ENCODE measurements at places on chromosomes 3 and 15.

- no peak for DNase-seq
Measured at GRCh38 chr3:50635066-50635465, 18.1 kb downstream of the MAPKAPK3 start.

DNA sequence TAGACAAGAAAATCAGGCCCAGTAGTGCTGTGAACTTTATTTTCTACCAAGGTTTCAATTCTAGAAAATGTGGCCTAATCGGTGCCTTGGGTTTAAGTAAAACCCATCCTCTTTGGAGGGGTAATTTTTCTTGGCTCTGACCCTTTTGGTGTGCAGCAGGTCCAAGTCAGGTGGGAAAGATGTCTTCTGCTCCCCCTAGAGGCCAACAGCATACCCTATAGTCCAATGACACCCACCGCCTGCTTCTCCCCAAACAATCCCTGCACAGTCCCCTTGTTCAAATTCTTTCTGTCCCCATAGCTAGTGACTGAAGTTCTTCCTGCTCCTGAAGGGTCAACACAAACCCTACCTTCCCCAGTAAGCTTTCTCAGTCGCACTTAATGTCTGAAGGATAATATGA is 261.8 kb upstream of the GOLGA6L4 start:
- no peak for DNase-seq

- DNase-seq, result no peak
Measured at GRCh38 chr3:11465744-11466616, 177.7 kb downstream of the VGLL4 start.

DNA sequence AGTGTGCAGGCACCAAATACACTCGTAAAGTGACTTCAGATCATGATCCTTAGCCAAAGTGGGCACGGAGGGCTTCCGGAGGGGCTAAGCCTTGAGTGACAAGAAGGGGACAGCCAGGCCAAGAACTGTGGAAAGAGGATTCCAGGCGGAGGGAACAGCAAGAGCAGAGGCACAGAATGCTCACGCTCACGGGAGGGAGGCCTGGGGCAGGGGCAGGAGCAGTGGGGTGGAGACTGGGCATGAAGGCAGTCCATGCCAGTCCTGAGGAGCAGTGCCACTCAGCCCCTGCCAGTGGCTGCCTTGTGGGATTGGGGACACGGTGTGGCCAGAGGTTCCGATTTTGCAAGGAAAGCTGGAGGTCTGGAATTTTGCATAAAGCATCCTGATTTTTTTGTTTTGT is 36.0 kb downstream of the DNAJB8 start:
- DNase-seq, result no peak

- DNase-seq, result no peak
Measured at GRCh38 chr15:88674661-88675060, 35.8 kb downstream of the ISG20 start.

- DNase-seq, result peak; percentile 15
Measured at GRCh38 chr15:98689431-98689861, 41.1 kb downstream of the IGF1R start.

GRCh38 chr15:70508561-70509281 is 254.6 kb downstream of the UACA start:
- DNase-seq, result peak; percentile 83

DNA sequence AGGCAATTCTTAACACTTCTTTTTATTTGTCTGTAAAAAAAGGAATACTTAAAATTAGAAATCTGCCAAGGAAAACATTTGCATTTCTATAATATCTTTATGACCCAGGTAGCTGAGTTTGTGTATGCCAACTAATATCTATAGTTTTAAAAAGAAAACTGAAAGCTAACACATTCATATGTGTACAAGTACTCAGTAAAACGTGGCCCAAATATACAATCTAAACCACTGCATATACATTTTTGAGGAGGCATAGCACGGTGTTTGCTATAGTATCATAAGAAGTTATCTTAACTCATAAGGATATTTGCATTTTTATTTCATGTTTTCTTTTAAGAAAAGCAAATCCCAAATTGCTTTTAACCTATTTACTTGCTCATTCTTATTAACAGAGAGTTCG is 172.7 kb downstream of the ZBTB20 start:
- DNase-seq, result no peak

- DNase-seq, result peak; percentile 86
Measured at GRCh38 chr15:73955861-73956742, 29.8 kb downstream of the LOXL1 start.

GRCh38 chr3:58383904-58384303 is 49.7 kb downstream of the PDHB start:
- DNase-seq, result peak; percentile 98

DNA sequence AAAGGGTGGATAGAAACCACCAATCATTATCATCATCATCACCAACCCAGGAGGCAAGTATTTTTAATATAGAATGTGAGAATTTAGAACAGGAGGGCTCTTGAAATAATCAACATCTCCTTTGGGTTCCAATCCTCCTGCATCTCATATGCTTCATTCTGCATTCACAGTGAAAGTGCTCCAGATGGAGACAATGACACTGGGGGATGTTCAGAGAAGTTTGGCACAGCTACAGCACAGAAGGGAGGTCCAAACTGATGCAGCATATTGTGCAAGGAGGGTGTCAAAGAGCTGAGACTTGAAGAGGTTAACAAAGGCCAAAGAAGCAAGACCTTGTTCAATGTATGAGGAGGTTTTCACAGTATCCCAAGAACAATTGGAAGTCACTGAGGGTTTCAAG is 767.1 kb downstream of the NTRK3 start:
- no peak for DNase-seq

GRCh38 chr3:187398955-187399354 is 30.8 kb downstream of the RTP4 start:
- no peak for DNase-seq

DNA sequence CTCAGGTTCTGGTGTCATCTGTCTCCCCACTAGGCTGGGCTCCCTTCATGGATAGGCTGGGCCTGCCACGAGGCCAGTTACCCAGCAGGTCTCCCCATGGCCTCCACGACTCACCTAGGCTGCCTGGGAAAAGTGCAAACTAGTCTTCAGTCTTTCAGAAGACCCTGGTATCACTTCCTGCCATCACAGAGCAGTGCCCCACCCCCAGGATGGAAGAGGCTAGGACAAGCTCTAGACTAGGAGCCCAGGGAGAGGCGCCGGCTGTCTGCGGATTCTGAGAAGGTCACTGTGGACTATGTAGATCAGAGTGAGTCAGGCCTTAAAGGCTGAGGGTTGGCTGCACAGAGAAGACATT is 63.7 kb downstream of the CORO2B start:
- DNase-seq, result peak; percentile 10

- no peak for DNase-seq
Measured at GRCh38 chr3:174408310-174408709, 450.8 kb upstream of the NAALADL2 start.

DNA sequence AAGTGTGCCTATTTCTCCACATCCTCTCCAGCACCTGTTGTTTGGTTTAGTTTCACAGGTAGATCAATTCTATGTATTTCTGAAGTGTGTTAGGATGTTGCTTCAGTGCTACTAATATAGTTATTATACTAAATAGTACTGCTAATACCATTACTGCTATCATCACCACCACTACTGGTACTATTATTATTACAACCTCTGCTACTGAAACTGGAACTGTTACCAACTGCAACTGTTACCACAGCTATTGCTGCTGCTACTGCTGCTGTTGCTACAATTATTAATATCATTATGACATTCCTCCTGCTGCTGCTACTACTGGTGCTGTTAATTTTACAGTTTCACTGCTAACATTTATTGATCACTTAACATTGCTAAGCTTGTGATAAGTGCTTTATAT is 8.3 kb upstream of the LMOD3 start:
- no peak for DNase-seq

GRCh38 chr3:63179862-63180522 is 98.1 kb upstream of the SYNPR start:
- DNase-seq, result no peak

DNA sequence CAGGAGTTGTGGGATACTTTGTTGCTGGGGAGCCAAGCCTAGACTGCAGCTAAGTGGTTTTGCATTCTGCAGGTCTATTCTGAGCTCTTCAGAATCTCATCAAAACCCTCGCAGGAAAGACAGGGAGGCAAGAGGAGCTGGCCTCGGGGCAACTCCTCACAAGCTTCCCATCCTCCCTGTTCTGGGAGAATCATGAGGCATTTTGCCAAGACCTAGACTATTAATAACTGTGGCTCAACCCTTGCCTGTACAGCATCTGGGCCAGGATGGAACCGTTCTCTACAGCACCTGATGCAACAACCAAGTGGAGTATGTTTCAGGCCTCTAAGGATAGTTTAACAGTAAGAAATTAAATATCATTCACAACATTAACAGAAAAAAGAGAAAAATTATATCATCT is 20.2 kb upstream of the SLC6A20 start:
- peak; percentile 14 for DNase-seq

DNA sequence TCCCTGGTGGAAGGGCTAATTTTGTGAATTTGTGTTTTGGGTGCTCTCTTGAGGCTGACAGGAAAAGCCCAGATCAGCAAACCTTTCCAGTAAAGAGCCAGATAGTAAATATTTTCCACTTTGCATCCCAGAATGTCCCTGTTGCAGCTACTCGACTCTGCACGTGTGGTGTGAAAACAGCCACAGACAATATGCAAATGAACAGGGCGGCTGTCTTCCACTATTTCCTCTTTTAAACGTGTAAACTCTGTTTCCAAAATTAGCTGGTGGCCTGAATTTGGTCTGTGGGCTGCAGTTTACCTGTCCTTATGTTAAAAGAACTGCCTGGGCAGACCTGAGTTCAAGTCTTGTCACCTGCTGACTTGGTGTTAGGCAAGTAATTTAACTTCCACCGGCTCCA is 202.7 kb downstream of the EDEM1 start:
- no peak for DNase-seq

- no peak for DNase-seq
Measured at GRCh38 chr15:92146511-92147150, 247.1 kb upstream of the ST8SIA2 start.
